ENCODE measurements at places on chromosomes 7 and 10.
A peak's percentile ranks its signal among the peaks of the same experiment; 100 is the strongest.

- no peak for DNase-seq
These were observed 327.4 kb downstream of the CDK14 start for GRCh38 chr7:90923541-90923997.

DNA sequence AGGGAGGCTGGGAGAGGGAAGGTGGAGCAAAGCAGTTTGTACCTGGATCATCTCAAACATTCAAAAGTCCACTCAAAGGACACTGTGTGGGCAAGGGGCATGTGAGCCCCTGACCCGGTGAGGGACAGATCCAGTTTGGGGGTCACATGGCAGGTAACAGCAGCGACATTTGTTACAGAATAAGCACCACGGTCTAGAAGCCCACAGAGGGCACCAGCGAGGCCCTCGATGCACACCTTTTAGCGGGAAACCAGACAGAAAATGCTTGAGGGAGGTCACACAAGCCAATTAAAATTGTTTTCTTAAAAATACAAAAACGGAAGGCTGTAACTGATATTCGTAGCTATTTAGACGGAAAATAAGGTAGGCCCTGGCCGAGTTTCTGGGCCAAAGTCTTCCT lies 144.4 kb downstream of the ZMYND11 start:
- no peak for DNase-seq

DNA sequence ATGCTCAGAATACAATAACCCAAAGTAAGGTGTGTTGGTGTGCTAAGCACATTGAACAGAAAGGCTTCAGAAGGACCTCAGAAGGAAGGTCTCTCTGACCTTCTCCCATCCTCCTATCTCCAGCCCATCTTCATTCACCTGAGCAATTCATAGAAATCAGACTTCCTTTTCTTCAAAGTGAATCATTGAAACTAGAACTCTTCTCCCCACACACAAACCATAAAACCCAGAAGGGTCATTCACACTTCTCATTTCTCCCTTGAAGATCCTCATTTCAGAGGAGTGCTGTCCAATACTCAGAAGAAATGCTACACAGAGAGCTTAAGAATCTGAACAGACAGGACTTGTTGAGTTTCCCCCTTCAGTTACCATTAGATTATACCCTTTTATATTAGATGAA lies 89.5 kb downstream of the VWDE start:
- no peak for DNase-seq

DNA sequence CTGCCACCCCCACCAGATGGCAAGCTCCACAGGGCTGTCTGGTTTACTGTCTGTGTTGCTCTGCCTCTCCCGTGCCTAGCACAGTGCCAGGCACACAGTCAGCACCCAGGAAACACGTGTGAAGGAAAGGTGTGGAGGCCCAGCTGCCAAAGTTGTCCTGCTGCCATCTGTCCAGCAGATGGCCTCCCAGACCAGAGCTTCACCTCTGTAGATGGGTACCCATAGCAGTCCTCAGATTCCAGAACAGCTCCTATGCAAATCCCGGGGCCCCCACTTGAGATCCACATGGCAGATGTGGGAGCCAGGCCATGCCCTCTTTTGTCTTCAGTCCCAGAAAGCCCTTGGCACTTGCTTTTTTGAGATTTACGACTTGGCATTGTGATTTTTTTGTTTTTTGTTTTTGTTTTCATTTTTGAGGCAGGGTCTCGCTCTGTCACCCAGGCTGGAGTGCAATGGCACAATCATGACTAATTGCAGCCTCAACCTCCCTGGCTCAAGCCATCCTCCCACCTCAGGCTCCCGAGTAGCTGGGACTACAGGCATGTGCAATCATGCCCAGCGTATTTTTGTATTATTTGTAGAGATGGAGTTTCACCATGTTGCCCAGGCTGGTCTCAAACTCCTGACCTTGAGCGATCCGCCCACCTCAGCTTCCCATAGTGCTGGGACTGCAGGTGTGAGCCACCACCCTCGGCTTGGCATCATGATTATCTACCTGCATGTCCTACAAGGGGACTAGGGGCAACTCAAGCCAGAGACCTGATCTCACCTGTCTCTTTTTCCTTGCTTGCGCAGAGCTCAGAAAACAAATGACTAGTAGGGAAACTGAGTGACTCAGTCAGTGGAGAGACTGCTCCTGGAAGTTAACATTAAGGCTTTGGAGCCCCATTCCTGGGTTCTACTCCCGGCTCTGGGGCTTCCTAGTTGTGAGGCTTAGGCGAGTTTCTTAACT lies 16.9 kb upstream of the PALD1 start:
- DNase-seq, result no peak

DNA sequence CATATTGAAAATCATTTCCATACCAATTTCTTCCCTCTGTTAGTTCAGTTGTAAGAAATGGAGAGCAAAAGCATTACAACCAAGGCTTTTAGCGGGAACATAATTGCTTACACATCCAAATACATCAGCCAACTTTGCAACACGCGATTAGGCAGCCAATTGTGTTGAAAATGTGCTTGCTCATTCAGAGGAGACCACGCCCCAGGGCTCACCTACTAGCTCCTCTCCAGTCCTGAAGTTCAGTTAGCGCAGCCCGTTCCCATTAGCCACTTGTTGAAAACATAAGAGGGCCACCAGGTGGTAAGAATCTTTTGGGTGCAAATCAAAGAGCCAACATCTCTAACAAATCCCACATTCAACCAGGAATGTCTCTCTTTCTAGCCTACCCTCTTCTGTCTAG lies 213.2 kb upstream of the MDFIC start:
- no peak for DNase-seq

DNA sequence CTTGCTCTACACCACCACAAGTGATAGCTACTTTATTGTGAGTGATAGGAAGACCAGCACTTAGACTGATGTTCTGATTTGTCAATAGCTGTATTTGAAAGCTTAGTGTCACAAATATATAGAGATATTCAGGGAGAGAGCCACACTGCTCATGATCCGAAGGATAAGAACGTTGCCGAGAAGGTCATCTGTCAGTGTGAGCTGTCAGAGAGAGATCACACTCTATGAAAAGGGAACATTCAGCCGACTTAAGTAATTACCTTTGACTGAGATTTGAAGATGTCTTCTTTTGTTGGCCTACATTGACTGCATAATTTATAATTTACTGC lies 322.6 kb downstream of the TFEC start:
- DNase-seq, result no peak

- DNase-seq, result no peak
These were observed 44.9 kb downstream of the JCAD start for GRCh38 chr10:30014511-30014910.

- no peak for DNase-seq
These were observed 87.0 kb downstream of the HGF start for GRCh38 chr7:81682873-81683272.

- no peak for DNase-seq
These were observed 355.8 kb downstream of the CCSER2 start for GRCh38 chr10:84683980-84684740.

- no peak for DNase-seq
These were observed 4.7 kb upstream of the PWWP2B start for GRCh38 chr10:132392184-132392800.

DNA sequence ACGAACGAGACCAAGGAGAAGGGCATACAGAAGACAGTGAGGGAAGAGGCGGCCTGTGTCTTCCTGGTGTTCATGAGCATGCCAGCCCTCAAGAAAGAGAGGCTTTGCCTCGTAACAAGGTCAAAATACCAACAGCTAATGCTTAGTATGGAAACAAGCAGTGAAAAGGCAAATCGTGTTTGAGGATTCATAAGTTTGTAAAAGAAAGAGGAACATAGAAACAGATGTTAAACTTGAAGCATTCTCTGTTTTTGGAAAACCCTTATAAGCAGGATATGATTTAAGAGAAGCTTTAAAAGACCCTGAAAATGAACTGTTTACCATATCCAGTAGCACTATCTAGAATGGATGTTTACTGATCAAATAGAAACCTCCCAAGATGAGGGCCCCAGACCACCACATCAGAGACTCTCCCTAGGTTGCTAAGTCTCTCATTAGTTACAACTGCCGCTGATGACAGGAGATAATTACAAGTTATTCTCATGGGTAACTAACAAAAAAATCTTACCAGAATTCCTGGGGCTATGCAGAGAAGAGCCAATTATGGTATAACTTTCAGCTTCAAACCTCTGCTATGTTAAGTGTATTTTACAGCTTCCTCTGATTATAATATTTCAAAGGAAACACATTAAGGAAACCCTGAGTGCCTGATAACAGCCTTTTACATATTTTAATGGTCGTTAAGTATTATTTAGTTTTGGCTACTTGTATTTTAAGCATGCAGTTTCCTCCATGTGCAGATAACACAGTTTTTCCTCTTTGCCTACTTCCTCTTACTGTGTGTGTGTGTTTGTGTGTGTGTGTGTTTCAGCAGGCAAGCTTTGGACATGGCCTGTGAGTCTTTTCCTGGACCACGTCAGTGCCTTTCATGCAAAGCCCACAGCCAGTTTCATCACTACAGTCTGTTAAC lies 17.9 kb downstream of the JCAD start:
- DNase-seq, result peak; percentile 67

- DNase-seq, result no peak
These were observed 28.4 kb downstream of the RASGEF1A start for GRCh38 chr10:43238462-43238861.

DNA sequence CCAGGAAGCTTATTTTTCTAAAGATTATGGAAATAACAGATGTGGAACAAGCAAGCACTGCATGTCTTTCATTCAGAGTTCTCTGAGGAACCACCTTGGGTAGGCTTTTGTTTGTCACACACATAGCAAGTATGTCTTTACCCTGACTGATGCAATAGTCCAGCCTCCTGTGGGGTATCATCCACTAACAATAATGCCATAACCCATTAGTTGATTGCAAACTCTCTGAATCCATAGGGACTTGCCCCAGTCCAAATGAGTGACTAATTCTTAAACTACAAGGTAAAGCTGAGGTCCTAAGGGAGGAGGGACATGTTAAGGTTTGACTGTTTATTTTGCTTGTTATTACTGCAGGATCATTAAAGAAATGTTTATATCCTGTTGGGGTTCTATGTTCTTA lies 151.4 kb upstream of the PRPS1L1 start:
- peak; percentile 41 for DNase-seq

DNA sequence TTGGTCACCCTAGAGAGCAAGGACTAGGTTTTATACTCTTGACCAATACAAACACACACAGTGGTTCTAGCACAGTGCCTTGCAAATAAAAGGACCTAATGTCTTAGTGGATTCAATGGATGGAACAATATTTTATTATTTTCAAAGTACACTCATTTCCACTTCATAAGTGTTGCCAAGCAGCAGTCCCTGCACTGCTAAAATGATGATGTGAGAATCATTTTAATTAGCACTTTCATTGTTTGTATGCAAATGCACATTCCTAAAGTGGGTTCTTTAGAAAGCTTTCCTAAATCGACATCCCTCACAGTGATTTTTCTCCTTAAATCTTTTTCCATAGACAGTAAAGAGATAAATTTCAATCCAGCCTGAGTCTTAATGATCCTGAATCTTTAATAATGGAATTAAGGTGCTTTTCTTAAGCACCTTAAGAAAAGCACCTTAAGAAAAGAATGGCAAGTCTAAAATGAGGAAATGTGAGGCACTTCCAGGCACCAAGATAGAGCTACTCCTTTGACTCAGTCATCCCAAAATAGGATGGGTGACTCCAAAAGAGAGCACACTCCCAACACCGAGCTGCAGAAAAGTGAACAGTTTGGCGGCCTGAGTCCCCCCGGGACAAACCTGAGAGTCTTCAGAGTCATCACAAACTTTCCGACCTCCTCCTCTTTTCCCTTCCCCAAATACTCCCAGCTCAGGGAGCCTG lies 84.5 kb downstream of the SORBS1 start:
- no peak for DNase-seq

DNA sequence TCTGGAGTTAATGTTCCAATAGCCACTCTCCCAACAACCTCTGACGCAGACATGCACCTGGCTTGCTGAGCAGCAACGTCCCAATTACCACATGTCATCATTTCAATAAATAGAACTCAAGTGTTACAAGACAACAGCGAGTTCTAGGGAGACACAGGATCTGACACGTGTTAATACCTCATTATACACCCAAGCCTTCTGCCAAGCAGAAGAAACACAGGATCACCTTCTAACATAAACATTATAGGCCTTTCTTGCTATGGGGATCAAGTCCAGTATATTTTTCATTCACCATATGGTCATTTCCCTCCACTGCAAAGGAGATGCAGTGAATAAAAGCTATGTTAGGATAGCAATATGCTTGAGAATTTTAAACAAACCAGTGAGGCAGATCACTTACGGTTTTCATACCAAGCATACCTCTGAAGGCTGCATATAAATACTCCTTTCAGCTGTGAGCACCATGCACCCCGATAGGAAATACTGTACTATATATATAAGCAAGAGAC lies 74.2 kb downstream of the JAZF1 start:
- no peak for DNase-seq

Data from common myeloid progenitor, CD34-positive (primary cell).